ENCODE measurements at places on chromosomes 4 and X. TPM values are rescaled to one million over a fixed set of nuclear protein-coding genes. Genes with fewer than 3 reads are reported as not detected.

GAGE12F gene
- polyA plus RNA-seq: not detected

TCEAL7 gene
- 416 TPM for polyA plus RNA-seq

NWD2 gene
- not detected for polyA plus RNA-seq

SHISA3 gene
- 9.6 TPM for polyA plus RNA-seq

CLIC2 gene
- polyA plus RNA-seq: 3.5 TPM
